MCF 10A (cell line): ENCODE measurements at places on chromosomes 12 and 14.

DNA sequence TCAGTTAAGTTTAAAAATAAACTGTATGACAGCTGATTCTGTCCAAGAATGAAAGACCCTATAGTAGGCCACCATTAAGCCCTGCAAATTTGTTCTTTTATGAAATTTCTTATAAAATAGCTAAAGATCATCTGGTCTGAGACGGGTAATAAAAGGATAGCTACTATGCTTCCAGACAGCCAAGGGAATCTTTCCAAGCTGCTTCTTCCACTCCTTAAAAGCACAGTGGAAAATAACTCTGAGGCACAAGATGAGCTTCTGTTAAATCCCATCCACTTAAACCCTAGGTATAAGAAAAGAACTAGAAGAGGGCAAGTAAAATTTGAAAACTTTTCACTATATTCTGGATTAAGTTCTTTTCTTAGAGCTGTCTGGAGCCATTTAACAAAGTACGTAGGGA is 194.3 kb downstream of the CAPZA3 start:
- no peak for DNase-seq

GRCh38 chr14:89540009-89540829 is 123.2 kb upstream of the FOXN3 start:
- peak; percentile 15 for DNase-seq

DNA sequence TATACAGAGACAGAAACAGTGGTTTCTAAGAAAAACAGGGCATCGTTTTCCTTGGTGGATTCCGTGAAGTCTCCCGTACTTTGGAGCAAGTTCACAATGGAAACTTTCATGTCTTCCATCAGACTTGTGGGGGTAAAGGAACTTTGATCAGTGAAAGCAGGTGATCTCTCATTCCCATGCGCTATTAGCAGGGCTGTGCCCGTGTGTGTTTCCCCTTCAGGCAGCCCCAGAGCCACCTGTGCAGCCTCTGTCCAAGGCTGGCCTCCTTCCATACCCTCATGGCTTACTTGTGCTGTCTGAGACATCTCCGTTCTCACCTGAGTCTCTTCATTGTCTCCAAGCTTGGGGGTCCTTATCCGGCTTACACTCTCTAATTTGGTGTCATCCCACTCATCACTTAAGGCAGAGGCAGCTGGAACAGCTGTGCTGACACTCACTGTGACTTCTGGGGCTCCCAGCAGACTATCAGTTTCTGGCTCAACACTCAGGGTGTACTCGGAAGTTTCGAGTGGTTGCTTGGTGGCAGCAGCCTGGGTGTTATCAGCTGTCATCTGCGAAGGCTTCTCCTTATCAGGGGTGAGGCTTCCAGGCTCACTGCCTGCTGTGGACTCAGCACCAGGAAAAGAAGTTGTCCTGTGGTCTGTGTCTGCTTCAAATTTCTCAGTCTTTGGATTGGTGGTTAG is 13.8 kb downstream of the ARMH4 start:
- DNase-seq, result no peak

GRCh38 chr14:55123852-55124639 is 5.0 kb upstream of the LGALS3 start:
- DNase-seq, result no peak

DNA sequence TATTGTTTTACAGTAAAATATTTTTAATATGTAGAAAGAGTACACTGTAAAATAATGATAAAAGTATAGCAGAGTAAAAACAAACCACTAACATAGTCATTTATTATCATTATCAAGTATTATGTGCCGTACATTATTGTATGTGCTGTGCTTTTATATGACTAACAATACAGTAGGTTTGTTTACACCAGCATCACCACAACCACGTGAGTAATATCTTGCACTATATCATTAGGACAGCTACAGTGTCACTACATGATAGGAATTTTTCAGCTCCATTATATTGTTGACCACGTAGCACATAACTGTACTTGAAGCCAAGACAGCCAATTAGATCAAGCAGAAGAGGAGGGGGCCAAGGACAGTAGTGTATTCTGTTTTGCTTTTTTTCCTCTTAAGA is 415.4 kb downstream of the RAD51B start:
- DNase-seq, result no peak
